Liver (tissue), 10 donors: ENCODE measurements at places on chromosomes 12 and 14. TPM values are rescaled to one million over a fixed set of nuclear protein-coding genes. Genes with fewer than 3 reads are reported as not detected.

GRCh38 chr12:11755302-11755930 lies 105.9 kb downstream of the ETV6 start:
- no peak for DNase-seq

AGAP2 gene
- 1.7 TPM for total RNA-seq

DNA sequence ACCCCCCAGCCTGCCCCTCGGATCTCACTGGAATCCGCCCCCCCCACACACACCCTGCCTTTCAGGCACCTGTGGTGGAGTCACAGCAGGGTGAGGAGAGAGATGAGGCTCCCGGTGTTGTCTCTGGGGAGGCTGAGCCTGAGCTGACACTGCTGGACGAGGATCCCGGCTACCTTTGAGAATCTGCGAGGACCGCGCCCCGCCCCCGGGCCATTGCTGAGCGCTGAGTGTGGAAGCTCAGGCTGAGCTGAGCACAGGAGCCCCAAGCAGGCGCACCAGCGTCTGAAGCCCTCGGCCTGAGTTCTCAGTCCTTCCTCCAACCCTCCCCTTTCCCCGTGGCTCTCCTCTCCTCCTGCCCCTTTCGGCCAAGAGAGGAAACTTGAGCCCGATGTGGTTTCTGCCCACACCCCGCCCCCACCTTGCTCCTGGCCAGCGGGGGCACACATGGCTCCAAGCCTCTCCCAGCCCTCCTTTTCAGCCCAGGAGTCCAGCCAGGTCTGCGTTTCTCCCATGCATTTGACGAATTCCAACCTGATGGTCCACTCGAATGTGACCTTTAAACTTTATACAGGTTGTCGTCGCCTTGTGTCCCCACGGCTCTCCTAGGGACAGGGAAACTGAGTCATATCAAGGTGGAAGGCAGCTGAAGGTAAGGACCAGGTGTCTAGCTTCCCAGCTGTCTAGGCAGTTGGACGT lies at the start of gene NFE2:
NFE2 (minus strand) TSS at position 284 of the 696 bp plus-strand sequence. CDS start 5,767 bp downstream, outside the sequence.
- DNase-seq: peak; percentile 77

- DNase-seq: no peak
Measured at GRCh38 chr12:54270345-54270744, 9.6 kb downstream of the CBX5 start.

DNA sequence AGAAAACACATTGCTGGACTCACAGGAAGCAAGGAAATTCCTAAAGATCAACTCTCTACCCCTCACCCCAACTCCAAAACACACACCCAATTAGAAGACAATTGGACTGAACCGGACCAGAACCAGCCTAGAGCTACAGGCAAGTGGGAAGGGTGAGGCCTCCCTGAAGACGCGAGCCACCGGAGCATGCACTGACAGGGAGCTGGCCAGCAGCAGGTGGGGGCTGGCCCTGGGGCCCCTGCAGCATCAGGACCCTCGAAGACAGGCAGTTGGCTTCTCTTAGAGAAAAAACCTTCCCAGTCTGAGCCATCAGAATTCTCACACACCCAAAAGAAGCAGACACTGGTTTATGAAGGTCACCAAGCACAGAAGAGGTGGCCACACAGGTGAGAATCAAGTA lies 209.5 kb upstream of the DIO3 start:
- DNase-seq: peak; percentile 21

DNA sequence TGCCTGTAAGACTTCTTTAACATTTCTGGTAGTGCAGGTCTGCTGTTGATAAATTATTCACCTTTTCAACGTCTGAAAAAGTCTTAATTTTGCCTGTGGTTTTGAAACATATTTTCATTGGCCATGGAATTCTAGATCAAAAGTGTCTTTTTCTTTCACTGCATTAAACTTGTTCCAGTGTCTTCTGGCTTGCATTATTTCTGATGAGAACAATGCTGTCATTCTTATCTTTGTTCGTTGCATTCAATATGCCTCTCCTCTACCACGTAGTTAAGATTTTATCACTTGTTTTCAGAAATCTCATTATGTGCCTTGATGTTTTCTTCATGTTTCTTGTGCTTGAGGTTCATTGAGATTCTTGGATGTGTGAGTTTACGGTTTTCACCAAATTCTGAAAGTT lies 13.4 kb upstream of the KIF26A start:
- DNase-seq: no peak

- peak; percentile 89 for DNase-seq
Measured at GRCh38 chr14:91418387-91419043, 895 bp upstream of the CCDC88C start.

DNA sequence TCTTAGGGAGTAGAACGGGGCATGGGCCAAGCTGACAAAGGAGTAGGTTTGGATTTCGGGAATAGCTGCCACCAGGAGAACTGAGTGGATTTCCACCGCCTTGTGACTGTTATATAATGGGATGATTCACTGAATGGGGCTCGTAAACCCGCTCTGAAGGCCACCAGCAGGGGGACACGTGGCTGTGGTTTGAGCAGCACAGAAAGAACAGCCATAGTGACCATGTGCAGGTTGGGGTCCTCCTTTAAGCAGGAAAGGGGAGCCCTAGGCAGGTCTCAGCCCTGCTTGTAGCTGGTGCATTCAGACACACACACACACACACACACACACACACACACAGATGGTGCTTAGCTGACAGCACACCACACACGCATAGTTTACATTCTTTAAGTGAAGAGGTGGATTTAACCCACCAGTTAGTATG lies 8.6 kb upstream of the ASB2 start:
- DNase-seq: no peak

DPPA3 gene
- not detected for total RNA-seq

- no peak for DNase-seq
Measured at GRCh38 chr12:90954921-90955320, at the start of gene CCER1. Gene CCER1, minus strand, starts transcription at chr12:90955176. Its CDS starts 434 bp downstream, at chr12:90954742.

OR4K2 gene
- total RNA-seq: not detected

GRCh38 chr14:72828604-72829003 lies 65.3 kb downstream of the DPF3 start:
- DNase-seq: no peak

ADIPOR2 gene
- 42.5 TPM for total RNA-seq

DNA sequence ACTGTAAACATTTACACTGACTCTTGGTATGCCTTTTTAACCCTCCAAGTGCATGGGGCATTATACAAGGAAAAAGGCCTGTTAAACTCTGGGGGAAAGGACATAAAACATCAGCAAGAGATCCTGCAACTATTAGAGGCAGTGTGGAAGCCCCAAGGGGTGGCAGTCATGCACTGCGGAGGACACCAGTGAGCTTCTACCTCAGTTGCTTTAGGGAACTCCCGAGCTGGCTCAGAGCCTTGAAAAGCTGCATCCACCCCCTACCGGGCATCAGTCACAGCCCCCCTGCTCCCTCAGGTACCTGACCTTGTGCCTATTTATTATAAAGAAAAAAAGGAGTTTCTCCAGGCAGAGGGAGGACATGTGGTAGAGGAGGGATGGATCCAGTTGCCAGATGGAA lies 695.6 kb upstream of the LMO3 start:
- no peak for DNase-seq

KLC1 gene
- total RNA-seq: 61.6 TPM
